ENCODE measurements at places on chromosomes 4 and X.

GRCh38 chrX:129726307-129727111, 12.3 kb upstream of the XPNPEP2 start:
- no peak for DNase-seq

DNA sequence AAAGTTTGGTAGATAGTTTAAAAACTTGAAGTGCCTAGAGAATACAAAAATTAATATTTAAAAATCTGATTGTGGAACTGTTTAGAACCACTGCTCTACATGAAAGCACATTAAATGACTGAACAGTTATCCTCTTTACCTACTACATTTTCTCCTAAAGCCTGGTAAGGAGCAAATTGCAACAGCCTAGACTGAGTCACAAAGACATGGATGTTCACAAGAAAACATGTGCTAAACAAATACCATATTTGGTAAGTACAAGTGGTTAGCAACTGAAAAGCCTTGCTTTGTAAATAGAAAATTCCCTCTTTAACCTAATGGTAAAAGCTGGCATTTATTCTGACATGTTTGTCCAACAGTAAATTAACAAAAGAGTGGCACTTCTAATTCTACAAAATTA, 203.1 kb downstream of the FBXO8 start:
- DNase-seq, result no peak

DNA sequence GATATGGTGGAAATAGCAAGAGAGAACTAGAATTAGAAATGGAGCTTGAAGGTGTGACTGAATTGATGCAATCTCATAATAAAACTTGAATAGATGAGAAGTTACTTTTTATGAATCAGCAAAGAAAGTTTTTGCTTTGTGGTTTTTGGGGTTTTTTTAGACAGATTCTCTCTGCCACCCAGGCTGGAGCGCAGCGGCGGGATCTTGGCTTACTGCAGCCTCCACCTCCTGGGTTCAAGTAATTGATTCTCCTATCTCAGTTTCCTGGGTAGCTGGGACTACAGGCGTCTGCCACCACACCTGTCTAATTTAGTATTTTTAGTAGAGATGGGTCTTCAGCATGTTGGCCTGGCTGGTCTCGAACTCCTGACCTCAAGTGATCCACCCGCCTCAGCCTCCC, 23.7 kb upstream of the NEIL3 start:
- DNase-seq, result no peak

GRCh38 chrX:14501327-14501726, 28.0 kb upstream of the GLRA2 start:
- no peak for DNase-seq

DNA sequence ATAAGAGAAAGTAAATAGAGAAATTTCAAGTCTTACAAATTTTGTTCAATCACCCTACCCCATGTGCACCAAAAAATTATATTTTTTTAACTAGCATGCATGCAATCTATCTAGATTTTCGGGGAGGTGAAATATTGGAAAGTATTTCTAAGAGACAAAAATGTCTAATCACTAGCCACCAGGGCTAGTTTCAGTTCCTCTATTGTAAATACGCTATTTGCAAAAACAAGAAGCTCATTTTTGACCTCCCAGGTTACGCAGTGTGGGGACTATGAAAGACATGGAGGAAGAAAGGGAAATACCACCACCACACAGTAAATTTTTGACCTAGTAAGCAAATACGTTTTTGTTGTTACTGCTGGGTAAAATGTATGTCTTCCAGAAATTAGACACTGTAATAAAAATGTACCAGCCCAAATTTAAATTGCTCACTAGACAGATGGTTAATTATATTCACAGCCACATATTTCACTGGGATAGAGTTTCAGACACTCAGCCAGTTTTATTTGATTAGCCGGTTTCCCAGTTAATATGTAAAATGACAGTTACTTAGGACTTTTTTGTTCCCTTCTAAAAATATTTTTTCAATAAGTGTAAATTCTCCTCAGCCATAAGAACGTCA, 2.2 kb downstream of the NEXMIF start:
- no peak for DNase-seq

- DNase-seq, result no peak
Measured at GRCh38 chrX:38082309-38082708, 76.0 kb downstream of the SYTL5 start.

- no peak for DNase-seq
Measured at GRCh38 chrX:132411310-132411977, 77.4 kb downstream of the MBNL3 start.
